MCF 10A (cell line): ENCODE measurements at places on chromosomes 12 and 14. TPM values are rescaled to one million over a fixed set of nuclear protein-coding genes. Genes with fewer than 3 reads are reported as not detected.
A peak's percentile ranks its signal among the peaks of the same experiment; 100 is the strongest.

- peaks cover 14% of the 10 kb centered on the region for H3K4me1 ChIP-seq
- H3K27me3 ChIP-seq: no peaks in the 10 kb centered on the region
- DNase-seq: no peak
- peaks cover 11% of the 10 kb centered on the region for H3K36me3 ChIP-seq
- H3K27ac ChIP-seq: no peak overlapping the region
- no peak overlapping the region for H3K4me3 ChIP-seq
These were observed 2.8 kb downstream of the GPR19 start for GRCh38 chr12:12693111-12693671.

DNA sequence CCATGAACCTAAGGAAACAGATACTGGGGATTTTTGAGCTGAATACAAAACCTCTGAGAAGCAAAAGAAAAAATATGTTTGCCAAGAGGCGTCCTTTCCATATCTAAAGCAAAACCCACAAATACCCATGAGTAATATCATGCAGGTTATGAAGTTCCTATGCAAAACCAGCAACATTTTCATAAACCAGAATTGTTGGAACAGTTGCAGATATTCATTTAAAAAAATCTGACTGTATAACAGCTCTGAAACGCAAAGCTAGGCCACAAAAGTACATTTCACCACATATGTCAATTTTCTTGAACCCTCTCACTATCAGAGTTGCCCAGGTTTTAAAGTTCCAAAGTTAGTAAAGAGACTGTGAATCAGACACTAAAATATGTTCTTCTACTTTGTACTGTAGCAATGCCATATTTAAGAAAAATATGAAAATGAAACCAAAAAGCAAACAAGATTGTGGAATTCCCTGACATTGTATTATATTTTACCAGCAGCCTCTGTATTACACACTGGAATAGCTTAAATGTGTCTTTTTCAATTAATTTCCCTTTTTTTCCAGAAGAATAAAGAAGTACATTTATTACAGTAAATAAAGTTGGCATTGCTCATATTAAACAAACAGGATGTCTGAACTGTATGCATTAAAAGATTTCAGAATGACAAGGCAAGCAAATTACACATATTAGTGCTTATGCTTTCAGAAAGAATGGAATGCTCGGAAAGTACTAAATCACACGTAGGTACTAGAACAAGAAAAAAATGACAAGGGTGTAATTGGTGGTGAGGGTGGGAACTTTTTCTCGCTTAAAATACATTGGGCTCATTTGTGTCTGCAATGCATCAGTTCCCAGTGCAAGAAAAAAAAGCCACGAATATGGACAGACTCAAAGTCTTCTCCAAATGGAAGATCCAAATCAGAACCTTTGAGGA lies 33.6 kb upstream of the HIF1A start:
- H3K4me3 ChIP-seq: peak overlapping the region; percentile 31

DNA sequence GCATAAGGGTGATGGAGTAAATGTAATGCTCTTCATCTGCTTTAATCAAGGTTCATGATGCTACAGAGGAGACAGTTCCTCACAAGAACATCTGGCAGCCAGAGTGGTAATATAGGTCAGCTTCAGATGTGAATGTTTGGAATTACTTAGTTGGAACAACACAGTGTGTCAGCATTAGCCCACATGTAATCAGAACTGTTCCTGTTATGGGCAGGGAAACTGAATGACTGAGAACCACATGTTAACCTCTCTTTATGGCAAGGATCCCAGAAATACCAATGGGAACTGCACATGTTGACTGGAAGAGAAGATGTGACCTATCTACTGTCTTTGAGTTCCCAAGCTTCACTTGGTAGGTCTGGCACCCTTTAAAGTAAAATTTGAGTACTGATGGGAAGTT lies 390.1 kb upstream of the PDE3A start:
- H3K4me1 ChIP-seq: no peaks in the 10 kb centered on the region
- peak; percentile 42 for DNase-seq
- H3K4me3 ChIP-seq: no peak overlapping the region
- H3K27ac ChIP-seq: no peak overlapping the region

DNA sequence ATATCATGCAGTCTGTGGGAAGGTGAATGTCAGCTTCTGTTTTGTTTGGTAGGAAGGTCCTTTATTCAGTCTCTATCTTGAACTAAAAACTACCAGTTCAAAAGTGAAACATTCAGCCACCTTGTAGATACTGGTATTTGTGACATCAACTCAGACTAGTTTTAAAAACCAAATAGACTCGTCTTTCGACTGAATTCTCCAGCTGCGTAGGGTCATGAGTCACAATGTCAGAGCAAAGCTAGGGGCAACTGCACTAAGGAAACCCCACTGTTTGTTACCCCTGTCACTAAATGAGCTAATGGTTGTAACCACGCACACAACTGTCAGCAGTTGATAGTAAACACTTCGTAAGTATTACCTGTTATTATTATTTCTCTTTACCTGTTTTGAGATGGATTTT lies 144.6 kb downstream of the PRIMA1 start:
- no peaks in the 10 kb centered on the region for H3K36me3 ChIP-seq
- H3K27ac ChIP-seq: no peak overlapping the region
- no peaks in the 10 kb centered on the region for H3K4me1 ChIP-seq
- H3K4me3 ChIP-seq: no peak overlapping the region

DNA sequence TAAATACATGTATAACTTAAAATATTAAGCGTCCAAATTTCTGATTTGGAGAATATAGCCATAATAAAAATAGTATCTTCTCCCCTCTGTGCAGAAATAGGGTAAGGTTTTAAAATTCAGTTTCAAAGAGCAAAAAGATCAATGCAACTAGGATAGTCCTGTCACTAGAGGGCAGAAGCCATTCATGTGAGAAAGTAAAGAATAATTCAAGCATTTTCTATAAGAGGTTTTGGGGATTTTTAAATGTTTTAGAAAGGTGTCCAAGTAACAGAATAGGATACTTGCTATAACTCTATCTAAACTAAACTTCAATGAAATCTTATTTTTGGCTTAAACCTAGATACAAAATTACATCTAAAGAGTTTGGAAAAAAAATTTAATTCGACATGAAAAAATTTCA lies 50.3 kb downstream of the ADAMTS20 start:
- H3K27ac ChIP-seq: no peak overlapping the region
- H3K4me1 ChIP-seq: no peaks in the 10 kb centered on the region
- H3K36me3 ChIP-seq: no peaks in the 10 kb centered on the region

DNA sequence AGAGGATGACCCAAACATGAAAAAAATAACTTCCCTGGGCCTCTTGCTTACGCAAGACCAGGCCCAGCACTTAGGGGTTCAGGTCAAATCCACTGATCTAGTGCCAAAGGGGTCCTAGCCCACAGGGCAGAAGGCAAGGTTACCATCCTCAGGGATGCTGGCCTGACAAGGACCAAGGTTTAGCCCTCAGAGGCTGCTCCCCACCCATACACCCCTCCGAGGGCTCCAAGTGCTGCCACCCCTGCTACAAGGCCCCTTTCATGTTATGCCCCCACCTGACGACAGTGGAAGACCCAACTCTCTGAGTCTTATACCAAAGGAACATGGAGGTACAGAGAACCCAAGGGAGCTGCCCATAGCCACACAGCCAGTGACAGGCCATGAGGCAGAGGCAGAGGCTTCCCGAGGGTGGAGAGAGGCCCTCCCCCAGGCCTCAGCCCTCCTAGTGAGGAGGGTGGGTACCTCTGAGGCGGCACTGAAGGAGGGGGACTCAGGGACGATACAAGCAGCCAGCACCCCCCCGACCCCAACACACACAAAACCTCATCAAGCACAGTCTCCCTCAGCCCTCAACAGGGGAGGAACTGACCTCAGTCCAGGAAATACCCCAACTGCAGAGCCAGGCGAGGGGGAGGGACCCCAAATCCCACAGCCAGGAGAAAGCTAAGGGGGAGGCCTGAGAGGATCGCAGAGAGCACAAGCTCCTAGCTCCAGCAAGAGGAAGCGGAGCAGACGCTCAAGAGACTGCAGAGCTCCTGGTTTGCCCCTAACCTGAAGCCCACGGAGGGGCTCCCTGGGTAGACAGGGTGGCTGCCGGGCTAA lies 37.0 kb downstream of the ANAPC7 start:
- DNase-seq: no peak
- no peak overlapping the region for H3K27ac ChIP-seq

DNA sequence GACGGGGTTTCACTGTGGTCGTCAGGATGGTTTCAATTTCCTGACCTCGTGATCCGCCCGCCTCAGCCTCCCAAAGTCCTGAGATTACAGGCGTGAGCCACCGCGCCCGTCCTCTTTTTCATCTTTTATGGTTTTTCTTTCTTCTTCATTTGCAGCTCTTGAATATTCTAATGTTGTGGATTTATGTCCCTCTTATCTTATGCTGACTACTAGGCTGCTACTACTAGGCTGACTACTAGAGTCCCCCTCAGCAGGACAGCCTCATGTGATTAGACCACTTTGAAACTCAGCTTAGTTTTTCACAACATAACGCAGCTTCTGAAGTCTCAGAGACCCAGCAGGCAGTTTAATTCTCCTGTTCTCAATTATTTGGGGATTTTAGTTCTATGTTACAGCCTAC lies 857 bp upstream of the CLEC4E start:
- H3K27ac ChIP-seq: no peak overlapping the region
- peaks cover 53% of the 10 kb centered on the region for H3K27me3 ChIP-seq
- H3K4me3 ChIP-seq: no peak overlapping the region

DNA sequence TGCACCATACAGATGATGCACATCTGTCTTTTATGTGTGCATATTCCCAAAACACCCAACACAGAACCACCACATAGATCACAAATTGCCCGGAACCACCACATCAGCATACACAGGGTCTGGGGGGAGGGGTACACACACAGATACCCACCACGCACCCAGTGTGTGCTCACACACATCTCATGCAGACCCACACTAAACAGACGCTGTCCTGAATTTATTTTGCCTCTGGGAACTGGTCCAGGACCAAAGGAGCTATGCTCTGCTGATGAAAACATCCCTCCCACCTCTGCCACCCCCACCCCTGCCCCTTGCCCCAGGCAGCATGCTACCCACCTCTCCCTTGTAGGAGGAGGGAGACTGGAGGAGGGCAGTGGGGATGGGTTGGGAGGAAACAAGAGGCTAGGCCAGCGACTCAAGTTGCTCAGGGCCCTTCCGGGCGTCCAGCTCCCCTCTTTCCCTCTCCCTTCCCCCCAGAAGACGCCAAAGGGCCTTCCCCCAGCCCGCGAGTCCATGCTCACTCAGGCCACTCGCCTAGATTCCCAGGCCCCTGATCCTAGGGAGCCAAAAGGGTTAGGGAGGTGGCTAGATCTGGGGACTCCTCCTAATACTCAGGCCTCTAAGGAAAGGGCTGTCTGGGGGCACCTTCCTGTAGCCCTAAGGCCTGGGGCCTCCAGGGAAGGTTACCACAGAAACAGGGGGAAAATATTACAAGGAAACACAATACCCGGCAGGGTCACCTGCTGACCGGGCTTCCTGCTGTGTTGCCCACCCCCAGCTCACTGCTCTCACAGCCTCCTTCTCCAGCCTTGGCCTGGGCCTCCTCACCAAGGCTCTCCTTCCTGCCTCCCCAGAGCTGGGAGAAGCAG lies 3.1 kb downstream of the HDAC7 start:
- no peaks in the 10 kb centered on the region for H3K27me3 ChIP-seq
- peak overlapping the region; percentile 98 for H3K4me3 ChIP-seq
- H3K27ac ChIP-seq: peak overlapping the region; percentile 91
- no peaks in the 10 kb centered on the region for H3K36me3 ChIP-seq
- peaks cover 68% of the 10 kb centered on the region for H3K4me1 ChIP-seq

GRCh38 chr12:109608793-109609192 lies 35.2 kb downstream of the MVK start:
- no peak overlapping the region for H3K27ac ChIP-seq
- H3K36me3 ChIP-seq: no peaks in the 10 kb centered on the region
- no peak overlapping the region for H3K4me3 ChIP-seq
- DNase-seq: no peak
- H3K4me1 ChIP-seq: no peaks in the 10 kb centered on the region

DNA sequence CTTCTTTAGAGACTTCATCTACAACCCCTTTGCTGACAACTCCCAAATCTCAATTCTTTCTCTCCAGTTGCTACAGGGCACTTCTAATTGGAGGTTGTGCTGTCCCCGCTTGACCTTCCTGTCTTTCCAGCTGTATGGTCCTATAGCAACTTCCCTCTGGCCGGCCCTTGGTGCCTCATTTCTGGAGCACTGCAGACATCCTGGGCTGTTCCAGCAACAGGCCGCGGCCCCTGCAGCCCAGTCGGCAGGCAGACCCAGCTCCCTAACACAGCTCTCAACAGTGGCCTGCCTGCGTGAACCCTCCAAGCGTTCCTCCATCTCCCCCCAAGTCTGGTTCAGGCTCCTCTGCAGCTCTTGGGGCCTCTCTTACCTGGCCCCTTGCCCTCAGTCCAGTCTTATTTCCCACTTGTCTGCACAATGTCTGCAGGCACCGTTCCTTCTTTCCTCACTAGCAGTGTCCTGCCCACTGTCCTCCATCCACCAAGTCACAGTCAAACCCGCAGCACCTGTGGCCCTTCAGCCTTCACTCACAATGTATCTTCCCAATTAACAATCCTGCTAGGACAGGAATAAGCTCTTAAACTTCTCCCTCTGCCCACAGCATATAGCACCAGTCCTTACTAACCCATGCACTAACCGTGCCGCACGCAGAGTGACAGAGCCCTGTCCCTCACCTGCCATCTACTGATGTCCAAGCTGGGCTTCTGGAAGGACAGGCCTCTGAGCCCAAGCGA lies 1.6 kb upstream of the EML1 start:
- no peak overlapping the region for H3K4me3 ChIP-seq
- H3K27ac ChIP-seq: no peak overlapping the region
- H3K27me3 ChIP-seq: no peaks in the 10 kb centered on the region
- H3K4me1 ChIP-seq: peaks cover 24% of the 10 kb centered on the region

The OTOGL gene
- not detected in 2 replicates for total RNA-seq

GRCh38 chr12:87960566-87960965 lies 68.6 kb downstream of the C12orf50 start:
- no peak overlapping the region for H3K4me3 ChIP-seq
- no peak overlapping the region for H3K27ac ChIP-seq
- H3K4me1 ChIP-seq: no peaks in the 10 kb centered on the region
- H3K27me3 ChIP-seq: no peaks in the 10 kb centered on the region
- DNase-seq: no peak

DNA sequence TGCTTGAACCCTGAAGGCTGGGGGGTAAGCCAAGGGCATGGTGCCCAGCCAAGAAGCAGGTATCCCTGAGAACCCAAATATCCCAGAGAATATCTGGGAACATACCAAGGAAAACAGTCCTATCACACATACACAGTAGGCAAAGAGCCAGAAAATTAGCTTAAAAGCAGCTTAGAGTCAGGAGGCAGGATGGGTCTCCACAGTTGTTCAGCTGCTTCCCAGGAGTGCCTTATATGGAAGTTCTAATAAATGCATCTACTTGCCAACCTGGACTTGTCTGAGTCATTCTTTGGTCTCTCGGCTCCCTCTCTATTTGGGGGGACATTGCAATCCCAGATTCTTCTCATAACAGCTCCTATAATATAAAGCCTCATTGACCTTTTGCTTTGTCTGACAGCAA lies 9.0 kb upstream of the GPR135 start:
- H3K4me3 ChIP-seq: no peak overlapping the region
- H3K27ac ChIP-seq: no peak overlapping the region
- H3K4me1 ChIP-seq: peaks cover 25% of the 10 kb centered on the region
- H3K36me3 ChIP-seq: peaks cover 53% of the 10 kb centered on the region
- H3K27me3 ChIP-seq: no peaks in the 10 kb centered on the region
